HS-5 (cell line): ENCODE measurements at places on chromosomes 4 and X.

DNA sequence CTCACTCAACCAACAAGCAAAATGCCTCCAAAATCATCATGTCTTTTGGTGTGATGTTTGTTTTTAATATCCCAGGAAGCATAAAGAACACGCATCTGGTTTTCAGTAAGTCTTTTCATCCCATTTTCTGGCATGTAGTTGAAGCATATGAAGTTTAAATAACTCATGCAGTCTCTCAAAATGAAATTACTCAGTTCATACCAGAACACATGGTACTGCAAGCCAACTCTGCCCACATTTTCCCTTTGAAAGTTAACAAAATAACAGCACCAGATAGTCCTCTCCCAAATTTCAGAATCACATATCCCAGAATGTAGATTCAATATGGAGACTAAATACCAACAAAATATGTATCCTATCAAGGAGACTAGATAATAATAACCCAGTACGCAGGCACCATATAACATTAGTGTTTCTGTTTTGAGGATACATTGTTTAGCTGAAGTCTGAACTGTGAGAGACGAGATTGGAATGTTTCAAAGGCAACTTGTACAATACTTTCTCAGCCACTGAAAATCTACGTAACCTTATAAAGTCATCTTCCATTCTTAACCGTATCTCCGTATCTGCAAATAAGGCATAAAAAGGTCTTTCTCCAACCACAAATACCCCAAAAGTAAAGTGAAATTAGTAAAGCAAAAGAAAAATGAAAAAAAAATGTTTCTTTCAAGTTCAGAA, 23.1 kb downstream of the CORIN start:
- no peak for DNase-seq

GRCh38 chr4:37656649-37657048, 29.5 kb downstream of the RELL1 start:
- DNase-seq, result no peak

DNA sequence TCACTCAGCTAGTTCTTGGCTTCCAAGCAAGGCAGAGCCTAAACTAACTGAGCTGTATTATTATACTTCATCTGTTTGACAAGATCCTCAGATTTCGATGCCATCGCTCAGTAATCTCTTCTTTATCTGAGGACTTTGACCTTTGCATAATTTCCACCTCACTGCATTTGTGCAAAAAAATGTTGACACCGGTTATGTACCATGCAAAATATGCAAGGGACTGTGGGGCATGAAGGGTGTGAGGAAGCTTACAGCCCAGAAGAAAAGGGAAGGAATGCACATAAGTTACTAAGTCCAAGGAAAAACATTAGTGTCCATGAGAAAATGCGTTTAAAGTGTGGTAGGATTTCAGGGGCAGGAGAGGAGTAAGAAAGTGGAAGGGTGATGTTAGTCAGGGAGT, 295.4 kb downstream of the PACRGL start:
- no peak for DNase-seq

GRCh38 chr4:86560447-86560846, 33.7 kb upstream of the PTPN13 start:
- DNase-seq, result no peak

DNA sequence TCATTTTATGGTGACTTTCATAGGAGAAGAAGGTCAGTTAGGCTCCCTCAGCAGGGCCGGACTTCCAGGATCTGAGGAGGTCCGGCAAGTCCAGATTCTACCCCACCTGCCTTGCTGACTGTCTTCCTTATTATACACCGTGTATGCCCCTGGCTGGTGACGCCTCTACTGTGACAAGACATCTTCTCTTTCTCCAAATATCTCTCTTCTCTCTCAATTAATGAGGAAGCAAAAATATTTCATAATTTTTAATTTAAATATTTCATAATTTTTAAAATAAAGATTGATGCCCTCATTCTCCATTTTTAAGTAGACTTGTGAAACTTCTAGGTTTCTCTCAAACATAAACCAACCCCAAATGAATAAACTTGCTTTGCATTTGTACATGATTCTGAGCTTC, 202.5 kb downstream of the NSUN7 start:
- DNase-seq, result no peak

- no peak for DNase-seq
Measured at GRCh38 chr4:31984872-31985271, 1264.7 kb downstream of the PCDH7 start.

DNA sequence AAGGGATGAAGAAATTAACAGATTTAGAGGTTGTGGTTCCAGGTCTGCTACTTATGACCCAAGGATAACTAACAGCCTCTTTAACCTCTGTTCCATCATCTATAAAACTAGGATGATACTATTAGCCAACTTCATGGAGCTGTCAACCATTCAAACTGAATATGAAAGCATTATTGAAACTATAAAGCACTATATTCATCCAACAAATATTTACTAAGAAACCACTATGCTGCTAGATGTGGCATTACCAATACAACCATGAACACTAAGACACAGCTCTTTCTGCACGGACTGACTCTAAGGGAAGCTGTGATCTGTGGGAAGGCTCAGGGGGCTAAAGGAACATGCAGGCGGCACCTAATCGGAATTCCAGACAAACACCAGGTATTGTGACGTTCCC, 66.0 kb downstream of the APBB2 start:
- DNase-seq, result no peak
